HCT116 (cell line): ENCODE measurements at places on chromosomes 16 and 17.

DNA sequence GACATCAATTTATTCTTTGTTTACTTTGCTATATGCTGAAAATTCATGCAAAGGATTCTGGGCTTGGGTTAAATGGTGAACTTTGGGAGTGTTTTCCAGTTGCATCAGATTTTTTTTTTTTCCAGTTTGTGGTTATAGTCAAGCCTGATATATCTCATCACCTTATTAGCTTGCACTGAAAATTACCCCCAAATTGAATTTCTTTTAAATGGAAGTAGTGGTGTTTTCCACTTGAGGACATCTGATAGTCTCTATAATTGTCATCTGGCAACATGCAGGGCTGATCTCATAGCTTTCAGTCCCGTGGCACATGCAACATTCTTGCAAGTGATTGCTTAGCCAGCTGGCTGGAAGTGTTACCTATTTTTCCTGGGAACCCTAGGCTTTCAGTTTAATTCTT lies 4.7 kb upstream of the KRTAP3-1 start:
- no peak for DNase-seq

DNA sequence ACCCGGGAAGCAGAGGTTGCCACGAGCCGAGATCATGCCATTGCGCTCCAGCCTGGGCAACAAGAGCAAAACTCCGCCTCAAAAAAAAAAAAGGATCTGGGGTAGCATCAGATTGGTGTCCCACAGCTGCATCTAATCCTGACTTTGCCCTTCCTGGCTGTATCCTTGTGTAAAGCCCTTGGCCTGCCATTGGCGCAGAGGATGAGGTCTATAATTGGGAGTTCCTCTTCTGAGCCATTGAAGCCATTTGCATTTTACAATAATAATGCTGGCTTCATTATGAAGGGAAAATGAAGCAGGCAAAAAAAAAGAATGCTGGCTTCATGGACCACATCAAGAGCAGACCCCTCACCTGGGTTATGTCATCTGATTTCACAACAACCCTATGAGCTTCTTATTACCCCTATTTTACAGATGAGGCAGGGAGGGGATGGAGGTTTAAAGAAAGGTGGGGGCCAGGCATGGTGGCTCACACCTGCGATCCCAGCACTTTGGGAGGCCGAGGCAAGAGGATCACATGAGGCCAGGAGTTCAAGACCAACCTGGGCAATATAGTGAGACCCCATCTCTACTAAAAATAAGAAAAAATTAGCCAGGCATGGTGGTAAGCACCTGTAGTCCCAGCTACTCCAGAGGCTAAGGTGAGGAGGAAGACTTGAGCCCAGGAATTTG lies 1.2 kb upstream of the LITAFD start:
- DNase-seq, result no peak

- DNase-seq, result peak; percentile 92
Measured at GRCh38 chr16:68665501-68665900, 20.4 kb downstream of the CDH3 start.

GRCh38 chr16:73558219-73558618 lies 510.3 kb upstream of the ZFHX3 start:
- DNase-seq, result no peak

DNA sequence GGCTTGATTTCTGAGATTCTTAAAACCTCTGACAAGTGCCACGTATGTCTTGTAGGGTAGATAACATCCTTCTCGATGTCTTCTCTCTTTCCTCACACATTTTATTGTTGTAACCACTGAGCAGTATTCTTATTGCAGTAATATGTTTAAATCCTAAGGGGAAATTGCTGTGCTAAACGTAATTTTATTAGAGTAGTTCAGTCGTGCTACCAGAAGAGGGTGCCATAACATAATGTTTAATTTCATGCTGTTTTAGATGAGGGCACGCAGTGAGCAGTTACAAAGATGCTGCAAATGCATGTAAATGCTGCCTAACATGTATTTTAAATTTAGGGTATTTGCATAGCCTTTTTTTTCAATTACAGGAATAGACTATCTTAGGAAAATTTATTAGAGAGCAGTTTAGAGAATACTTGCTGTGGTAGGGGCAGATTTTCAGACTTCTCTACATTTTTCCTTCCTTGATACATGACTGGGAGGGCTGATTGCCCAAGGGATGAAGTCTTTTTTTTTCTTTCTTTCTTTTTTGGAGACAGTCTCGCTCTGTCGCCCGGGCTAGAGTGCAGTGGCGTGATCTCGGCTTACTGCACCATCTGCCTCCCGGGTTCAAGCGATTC lies 51.7 kb downstream of the GAN start:
- DNase-seq, result peak; percentile 46

DNA sequence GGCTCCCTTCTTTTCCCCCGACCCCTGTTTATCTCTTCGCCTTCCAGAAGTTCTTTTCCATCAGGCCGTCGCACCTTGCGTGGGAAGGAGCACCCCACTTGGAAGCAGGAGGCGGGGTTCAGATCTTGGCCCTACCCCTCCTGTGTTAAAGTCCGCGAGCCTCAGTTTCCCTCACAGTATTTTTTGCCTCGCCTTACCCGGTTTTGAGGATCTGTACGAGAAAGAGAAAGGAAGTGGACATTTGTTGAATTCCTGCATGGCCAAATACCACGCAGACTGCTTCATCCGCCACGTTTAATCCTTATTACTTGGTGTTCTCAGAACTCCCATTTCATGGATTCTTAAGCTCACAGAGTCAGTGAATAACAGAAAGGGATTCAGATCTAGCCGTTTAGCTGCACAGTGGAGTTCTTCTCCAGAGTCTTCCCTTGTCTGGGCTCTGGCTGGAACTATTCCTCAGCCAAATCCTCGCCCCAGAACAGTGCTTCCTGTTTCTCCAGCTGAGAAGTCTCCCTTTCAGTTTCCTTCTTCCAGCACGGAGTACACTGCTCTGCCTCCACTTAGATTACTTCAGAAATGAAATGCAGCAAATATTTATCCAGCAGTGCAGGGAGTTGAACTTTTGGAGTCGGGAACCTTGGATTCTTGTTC lies 590 bp downstream of the TMEM219 start:
- no peak for DNase-seq

- no peak for DNase-seq
Measured at GRCh38 chr16:50520451-50521245, 27.5 kb upstream of the NKD1 start.

DNA sequence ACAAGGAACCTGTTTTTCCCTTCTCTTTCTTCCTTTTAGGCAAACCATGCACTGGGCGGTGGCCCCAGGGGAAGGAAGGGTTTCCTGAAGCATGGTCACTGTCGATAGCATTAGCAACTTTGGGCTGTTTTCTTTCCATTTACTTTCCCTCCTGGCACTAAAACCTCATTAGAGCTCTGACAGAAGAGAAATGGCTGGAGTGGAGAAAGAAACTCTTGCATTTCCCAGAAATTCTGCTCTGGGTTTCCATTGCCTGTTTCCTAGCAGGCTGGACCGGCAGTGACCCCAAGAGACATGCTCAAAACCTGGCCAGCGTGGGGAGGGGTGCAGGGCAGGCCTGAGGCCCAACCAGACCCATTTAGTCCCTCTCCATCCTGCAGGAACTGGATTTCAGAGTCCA lies 230.7 kb upstream of the CCL2 start:
- no peak for DNase-seq

GRCh38 chr16:21239646-21240045 lies 6.1 kb downstream of the ANKS4B start:
- DNase-seq, result no peak

DNA sequence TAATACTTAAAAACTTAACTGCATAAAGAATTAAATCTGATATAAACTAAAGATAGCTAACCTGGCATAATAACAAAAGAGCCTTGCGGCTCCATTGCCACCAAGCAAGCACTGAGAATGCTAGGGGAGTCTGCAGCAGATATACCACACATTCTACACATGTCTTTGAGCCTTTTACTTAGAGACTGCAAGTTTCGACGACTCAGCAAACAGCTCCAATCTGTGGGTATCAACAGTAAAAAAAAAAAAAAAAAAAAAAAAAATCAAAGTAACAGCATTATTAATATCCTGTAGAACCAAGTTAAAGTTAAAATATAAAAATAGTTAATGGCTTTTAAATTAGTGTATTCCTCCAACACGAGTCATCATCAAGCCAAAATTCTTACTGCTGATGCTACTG lies 27.8 kb upstream of the INTS2 start:
- DNase-seq, result no peak

- no peak for DNase-seq
Measured at GRCh38 chr17:34651402-34651811, 72.0 kb downstream of the TMEM132E start.

GRCh38 chr17:39118674-39119419 lies 32.6 kb downstream of the PLXDC1 start:
- no peak for DNase-seq

DNA sequence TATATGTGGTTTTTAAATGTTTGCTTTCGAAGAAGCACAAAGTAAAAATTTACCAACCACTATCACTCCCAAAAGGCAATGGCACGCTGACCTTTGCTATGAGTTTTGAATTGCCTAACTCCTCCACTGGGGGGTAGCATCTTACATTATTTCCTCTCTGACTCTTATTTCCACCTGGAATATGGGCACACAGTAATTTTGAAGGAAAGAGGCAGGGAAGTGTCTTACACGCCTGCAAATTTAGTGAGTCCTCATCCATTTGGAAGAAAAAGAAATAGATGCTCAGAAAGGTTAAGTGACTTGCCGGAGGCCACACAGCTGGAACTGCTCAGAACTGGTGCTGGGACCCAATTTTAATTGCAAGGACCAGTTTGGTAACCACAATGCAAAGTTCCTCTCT lies 29.9 kb upstream of the IRX6 start:
- no peak for DNase-seq

- no peak for DNase-seq
Measured at GRCh38 chr17:80800481-80801391, 190.9 kb upstream of the CHMP6 start.

DNA sequence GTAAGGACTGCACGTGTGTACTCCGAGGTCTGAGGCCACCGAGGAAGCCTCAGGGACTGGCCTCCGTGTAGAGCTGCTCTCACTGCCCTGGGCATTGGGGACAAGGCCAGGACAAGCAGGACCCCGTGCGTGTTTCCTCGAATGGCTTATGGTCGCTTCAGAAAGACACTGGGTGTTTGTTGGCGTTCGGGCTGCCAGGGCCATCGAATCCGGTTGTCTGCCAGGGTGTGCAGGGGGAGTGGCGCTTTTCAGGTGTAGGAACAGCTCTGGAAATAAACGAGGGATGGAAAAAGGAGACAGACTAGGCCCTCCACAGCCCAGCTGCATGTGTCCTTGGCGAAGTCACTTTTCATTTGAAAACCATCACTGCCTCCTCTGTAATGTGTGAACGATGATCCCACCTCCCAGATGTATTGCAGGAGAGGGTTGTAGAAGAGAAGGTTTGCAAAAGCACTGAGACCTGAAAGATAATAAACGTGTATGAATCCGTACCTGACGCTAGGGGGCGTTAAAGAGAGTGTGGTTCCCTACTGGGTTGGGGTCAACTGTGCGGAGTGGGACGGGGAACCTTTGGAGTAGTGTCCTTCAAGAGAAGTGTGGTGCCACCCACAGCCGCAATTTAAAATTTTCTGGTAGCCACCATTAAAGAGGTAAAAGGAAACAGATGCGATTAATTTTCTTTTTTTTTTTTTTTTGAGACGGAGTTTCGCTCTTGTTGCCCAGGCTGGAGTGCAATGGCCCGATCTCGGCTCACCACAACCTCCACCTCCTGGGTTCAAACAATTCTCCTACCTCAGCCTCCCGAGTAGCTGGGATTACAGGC lies 2.1 kb upstream of the ZSCAN10 start:
- DNase-seq, result no peak

DNA sequence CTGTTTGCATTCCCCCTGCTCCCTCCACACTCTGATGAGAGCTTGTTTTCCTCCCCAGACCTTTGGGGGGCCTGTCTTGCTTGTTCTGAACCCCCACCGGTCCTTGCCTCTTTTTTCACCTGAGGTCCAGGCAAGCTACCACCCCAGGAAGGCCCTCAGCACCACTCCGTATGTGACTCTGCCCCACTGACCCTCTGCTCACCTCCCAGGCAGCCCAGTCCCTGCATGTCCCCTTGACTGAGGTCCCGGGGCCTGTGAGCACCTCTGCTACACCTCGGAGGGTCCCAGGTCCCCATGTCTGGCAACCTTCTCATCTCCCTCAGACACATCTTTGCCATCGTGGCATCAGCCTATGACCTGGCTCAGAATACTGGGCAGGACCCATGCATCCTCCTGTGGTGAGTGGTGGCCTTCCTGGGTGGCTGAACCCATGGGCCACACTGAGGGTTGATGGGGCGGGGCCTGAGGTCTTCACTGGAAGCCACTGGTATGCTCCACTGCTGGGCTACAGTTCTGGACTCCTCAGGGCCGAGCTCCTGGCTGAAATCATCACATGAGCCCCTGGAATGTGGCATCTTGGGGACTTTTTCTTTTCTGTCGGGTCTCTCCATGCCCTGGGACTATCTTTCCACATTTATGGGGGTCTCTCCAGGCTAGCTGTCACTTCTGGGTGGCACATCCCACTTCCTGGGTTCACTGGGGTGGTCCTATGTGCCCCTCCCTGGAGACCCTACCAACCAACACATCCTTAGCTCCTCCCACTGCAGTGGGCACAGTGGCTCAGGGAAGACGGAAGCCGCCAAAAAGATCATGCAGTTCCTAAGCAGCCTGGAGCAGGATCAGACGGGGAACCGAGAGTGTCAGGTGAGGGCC lies 3.5 kb downstream of the MYO15B start:
- DNase-seq, result no peak

GRCh38 chr16:12340151-12340733 lies 363.7 kb downstream of the SNX29 start:
- peak; percentile 55 for DNase-seq

GRCh38 chr17:18025241-18025944 lies 13.6 kb downstream of the ATPAF2 start:
- DNase-seq, result no peak

DNA sequence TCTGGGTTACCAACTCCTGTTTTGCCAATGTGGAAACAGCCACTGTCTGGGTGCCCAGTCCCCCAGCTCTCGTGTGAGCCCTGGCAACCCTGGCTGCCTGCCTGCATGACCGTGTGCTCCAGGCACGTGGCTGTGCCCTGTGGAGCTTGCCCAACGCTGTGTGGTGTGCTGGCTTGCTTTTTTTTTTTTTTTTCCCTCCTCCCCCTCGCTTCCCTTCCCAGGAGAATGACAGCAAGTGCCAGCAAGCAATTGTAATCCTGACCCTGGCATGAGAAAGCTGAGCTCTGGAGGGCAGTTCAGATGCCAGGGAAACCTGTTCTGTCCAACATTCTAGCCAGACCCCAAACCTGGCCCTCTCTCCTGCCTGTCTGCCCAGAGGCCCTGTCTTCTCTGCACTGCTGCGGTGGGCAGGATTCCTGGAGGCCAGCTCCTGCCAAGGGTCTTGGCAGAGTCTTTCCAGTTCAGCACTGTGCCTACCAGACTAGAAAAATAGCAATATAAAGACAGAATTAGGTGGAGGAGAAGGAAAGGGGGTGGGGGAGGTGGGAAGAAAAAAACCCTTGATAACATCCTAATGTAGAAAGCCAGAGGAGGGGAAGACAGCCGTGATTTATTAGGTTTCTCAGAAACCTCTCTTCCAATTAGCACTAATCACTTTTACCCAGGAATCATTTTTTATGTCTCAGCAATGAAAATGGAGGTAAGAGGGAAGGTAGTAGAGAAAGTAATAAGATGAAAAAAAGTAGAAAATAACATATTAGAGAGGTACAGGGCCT lies 9.0 kb downstream of the HLF start:
- no peak for DNase-seq
